ENCODE measurements at places on chromosomes 4 and X.

DNA sequence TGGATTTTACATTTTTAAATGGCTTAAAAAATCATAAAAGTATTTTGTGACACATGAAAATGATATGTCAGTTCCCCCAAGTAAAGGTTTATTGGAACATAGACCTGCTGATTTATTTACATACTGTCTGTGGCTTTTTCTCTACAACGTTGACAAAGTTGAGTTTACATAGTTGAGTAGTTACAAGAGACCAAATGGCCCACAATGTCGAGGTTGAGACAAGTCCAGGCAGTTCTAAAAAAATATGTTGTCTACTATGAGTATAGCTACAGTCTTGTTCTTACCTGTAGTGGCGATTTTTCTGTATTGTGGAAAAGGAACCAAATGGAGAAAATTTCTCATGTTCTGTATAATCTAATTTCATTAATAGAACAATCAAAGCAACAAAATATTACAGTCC lies 163.2 kb downstream of the FRAS1 start:
- DNase-seq, result no peak

DNA sequence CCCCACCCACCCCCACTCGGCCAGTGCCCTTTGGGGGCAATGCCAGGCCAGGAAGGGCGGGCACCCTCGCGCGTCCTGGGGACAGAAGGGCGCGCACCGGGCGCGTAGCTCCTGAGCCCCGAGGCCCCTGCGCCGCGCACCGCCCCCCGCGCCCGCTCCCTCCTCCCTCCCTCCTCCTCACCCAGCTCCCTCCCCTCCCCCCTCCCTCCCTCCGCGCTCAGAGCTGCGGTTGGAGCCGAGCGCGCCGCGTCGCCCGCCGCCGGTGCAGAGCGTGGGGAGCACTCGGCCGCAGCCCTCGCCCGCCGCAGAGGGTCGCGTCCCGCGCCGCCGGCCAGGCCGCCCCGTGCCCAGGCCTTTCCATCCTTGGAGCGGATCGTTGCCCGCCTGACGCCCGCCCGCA lies at the start of gene ATP2B3:
Gene ATP2B3, plus strand, starts transcription at position 220 of the 400 bp plus-strand sequence. CDS start 18,606 bp downstream, outside the sequence.
- no peak for DNase-seq

- DNase-seq, result no peak
Observed at GRCh38 chr4:82697561-82697960, 101.0 kb downstream of the SCD5 start.

- no peak for DNase-seq
Observed at GRCh38 chr4:186487726-186488125, 67.6 kb downstream of the MTNR1A start.

DNA sequence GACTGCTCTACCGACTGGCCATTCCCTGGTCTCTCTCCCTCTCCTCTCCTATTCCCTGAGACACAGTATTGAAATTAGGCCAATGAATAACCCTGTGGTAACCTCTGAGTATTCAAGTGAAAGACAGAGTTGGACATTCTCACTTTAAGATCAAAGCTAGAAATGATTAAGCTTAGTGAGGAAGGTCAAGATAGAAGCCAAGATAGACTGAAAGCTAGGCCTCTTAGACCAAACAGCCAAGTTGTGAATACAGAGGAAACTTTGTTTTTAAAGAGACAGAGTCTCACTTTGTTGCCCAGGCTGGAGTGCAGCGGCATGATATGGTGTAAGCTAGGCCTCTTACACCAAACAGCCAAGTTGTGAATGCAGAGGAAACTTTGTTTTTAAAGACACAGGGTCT lies 64.6 kb downstream of the KDM6A start:
- DNase-seq, result no peak

DNA sequence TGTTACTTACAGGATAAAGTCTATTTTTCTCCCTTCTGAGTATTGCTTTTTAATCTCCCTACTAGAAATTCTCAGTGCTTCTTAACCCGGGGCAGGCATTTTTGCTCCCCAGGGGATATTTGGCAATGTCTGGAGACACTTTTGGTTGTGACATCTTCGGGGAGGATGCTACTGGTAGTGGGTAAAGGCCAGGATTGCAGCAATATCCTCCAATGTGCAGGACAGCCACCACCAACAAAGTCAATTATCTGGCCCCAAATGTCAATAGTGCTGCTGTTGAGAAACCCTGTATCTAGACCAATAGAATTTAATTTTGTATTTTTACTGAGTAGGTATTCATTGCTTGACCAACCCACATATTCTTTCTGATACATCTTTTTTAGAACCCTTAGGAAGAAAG lies 669.5 kb upstream of the MAGEB2 start:
- no peak for DNase-seq

- DNase-seq, result no peak
Observed at GRCh38 chr4:169571435-169571834, 40.9 kb downstream of the NEK1 start.

- DNase-seq, result no peak
Observed at GRCh38 chrX:111386077-111386476, 25.9 kb downstream of the DCX start.

- no peak for DNase-seq
Observed at GRCh38 chr4:55554453-55555030, 7.8 kb upstream of the CLOCK start.

GRCh38 chrX:82998163-82998562 lies 509.9 kb upstream of the POU3F4 start:
- no peak for DNase-seq

GRCh38 chrX:9897761-9898161 lies 69.4 kb upstream of the CLDN34 start:
- DNase-seq, result no peak

- DNase-seq, result no peak
Observed at GRCh38 chr4:102402223-102402622, 56.9 kb upstream of the SLC39A8 start.

- no peak for DNase-seq
Observed at GRCh38 chr4:152634110-152634760, 45.6 kb downstream of the TMEM154 start.

DNA sequence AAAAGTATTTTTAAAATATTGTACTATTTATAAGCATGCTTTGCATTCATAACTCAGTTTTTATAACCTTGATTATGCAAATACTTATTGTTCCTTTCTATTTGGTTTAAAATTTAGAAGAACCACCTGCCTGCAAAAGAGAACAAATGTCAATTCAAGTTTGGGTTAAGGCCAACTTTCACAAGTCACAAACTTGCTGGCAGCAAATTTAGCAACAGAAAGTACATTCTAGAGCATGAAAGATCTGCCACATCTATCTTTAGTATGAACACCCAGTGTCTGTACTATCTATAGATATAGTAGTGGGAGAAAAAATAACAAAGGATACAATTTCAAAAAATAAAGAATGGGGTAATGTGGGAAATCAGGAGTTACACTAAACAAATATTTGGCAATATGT lies 1014.2 kb downstream of the C4orf33 start:
- no peak for DNase-seq

DNA sequence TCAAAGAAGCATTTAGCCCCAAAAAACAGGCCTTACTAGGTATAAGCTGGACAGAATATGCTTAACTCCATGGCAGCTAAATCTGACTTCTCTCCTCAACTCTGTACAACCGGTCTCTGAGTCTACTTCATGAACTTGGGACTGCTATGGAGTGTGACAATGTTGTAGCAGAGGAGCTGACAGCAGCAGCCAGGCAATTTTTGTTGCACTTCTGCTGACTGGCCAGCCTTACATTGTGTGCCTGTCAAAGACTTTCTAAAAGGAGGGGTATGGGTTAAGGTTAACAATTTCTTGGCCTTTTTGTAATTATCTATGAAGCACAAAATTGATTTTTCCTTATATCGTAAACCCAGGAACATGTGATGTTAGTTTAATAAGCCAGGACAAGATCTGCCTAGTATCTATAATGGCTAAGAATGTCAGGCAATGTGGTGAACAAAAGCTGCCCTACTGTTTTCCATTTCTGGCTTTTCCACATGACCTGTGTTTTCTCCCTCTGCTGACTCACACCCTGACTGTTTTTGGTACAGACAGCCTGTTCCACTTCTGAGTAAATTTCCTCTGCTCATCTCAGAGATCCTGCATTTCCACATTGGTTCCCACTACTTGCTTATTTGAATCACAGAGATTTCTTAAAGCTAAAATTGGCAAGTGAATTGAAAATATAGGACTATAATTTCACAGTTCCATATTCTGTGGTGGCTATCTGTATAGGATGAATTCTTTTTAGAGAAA lies 9.3 kb downstream of the NOX1 start:
- DNase-seq, result no peak

DNA sequence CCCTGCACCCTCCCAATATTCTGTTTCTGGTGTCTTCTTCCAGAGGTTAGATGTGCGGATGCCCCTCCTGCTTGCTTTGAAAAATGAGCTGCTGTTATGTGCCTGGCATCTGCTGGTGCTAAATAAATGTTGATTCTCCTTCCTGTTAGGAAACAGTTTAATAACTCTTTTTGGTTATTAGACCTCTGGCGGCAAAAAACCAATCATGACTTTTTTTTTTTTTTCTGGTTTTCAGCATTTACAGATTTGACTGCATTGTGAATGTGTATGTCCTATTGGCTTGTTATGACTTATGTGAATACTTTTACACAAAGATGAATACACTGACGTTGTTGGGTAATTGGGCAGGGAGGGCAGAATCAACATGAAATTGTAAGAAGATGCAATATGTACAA lies 13.6 kb upstream of the TMEM156 start:
- DNase-seq, result no peak

DNA sequence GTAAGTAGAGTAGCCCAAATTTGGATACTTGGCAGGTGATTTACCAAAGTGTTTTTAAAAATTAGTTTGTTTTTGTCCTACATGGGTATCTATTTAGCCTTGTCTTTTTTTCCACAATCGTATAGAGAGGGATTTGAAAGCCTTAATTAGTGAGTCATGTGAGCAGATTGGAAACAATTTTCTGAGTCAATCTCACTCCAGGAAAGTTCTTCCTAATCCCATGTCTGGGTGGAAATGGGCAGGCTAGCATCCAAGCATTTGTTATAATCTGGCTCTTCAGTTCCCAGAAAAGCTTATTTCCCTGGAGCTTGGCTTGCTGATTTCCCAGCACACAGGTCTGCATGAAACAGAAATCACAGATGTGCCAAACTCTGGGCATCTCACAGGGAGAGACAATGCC lies 426.9 kb upstream of the BOD1L1 start:
- DNase-seq, result no peak

DNA sequence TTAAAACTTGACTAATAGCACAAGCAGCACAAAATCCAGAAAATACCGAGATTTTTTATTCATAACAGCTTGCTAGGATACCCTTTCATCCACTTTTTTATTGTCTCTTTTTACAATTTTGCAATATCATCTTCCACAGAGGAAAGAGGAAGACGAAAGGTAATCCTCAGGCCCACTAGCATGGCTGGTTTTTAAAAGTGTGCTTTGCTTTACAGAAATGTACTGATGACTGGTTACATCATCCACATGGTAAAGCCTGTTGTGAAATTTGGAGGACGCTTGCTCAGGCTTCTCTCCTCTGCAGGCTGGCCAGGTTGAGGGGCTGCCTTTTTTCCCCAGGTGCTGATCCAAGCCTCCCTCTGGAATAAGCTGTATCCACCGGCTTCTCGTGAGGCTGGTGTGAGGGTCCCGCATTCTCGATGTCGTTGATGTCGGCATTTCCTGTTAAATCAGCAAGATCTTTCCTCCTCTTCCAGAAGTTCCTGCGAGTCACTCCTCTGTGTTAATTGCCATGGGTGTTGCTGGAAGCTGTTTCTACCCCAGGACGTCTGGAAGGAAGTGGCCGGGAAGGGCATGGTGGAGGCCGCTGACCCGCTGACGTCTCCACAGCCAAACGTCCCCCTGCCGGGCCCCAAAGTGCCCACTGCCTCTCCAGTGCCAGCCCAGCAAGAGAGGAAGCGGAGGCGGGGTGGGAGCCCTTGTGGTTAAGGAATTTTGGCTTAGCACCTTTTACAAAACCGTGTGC lies 5.8 kb upstream of the DGKQ start:
- DNase-seq, result no peak

GRCh38 chr4:43959976-43960375 lies 488.6 kb downstream of the KCTD8 start:
- no peak for DNase-seq

DNA sequence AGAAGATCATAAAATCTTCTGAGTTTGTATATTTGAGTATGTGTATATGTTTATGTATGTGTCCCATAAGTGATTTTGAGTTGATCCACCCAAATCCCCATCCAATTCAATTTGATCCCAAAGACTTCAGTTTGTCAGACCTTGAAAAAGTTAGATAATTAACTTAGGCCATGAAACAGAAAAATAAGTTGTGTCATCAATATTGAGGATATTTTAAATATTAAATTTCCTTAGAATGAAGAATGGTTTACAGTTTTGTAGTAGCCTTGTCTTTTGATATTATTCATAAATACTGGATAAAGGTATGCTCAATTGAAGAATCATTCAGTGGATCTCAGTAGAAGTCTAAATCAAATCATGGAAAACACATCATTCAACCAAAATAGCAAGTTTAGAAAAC lies 864.4 kb upstream of the INTU start:
- no peak for DNase-seq

DNA sequence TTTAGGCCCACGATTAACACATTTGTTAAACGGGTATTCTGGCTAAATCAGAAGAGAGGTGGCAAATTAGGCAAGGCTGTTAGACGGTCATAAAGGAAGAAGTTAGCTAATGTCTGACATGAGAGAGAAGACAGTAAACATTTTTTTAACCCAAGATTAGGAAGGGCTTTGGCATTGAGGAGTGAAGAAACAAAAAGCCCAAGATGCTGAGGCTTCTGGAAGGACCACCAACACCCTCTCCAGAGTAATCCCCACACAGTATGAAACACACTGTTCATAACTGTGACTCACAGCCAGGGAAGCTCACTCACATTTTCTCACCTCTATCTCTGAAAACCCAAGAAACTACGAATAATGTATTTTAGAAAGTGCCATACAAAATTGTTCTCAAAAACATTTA lies 127.6 kb downstream of the AMELX start:
- DNase-seq, result no peak

- DNase-seq, result no peak
Observed at GRCh38 chrX:125398959-125399440, 79.3 kb downstream of the TEX13C start.

- no peak for DNase-seq
Observed at GRCh38 chrX:150934453-150934852, 36.0 kb upstream of the CD99L2 start.

GRCh38 chr4:89658701-89659024 lies 178.3 kb downstream of the SNCA start:
- DNase-seq, result no peak

DNA sequence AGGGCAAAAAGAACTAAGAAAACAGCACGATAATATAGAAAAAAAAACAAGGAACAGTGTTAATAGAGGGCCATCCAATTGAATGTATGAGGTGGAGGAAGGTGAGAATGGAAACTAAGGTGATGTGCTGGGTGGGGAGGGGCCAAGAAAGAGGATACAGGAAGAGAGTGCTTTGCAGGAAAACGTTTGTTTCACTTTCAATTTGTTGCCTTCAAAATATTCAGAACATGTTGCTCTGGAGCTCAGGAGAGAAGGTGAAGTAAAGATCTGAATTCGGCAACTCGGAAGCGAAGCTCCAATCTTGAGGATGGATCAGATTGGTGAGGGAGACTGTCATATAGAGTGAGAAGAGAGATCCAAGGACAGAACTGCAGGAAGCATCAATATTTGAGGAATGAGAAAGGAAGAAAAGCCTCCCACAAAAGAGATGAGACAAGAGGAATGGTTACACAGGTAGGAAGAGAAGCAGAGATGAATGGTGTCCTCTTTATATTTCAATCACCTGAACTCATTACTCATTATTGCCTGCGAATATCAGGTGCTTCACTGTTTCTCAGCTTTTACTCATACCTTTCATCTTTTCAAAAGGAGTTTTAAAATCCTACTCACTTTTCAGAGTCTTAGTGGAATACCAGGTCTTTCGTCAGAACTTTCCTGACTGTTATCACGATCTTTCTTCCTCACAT lies 14.7 kb upstream of the SEC24D start:
- no peak for DNase-seq

GRCh38 chr4:151934766-151935165 lies 174.0 kb upstream of the GATB start:
- no peak for DNase-seq

- DNase-seq, result no peak
Observed at GRCh38 chrX:107834275-107835201, 8.9 kb downstream of the MID2 start.

Measured in NCI-H1436 (cell line).